Gastrocnemius medialis (tissue), 4 donors: ENCODE measurements at places on chromosomes 1 and 21. TPM values are rescaled to one million over a fixed set of nuclear protein-coding genes. Genes with fewer than 3 reads are reported as not detected.

CFAP141 gene
- not detected for total RNA-seq

CD1D gene
- total RNA-seq = not detected

PLA2G2F gene
- total RNA-seq = not detected

SH2D2A gene
- 1.1 TPM for total RNA-seq

LRRC3 gene
- total RNA-seq = 0.36 TPM

EFNA3 gene
- 1.6 TPM for total RNA-seq

TOMM20 gene
- total RNA-seq = 71.8 TPM

OR2T29 gene
- total RNA-seq = not detected

CAPN9 gene
- not detected for total RNA-seq

ZNF124 gene
- 8.1 TPM for total RNA-seq

ANGPTL3 gene
- 0.33 TPM for total RNA-seq

CCDC27 gene
- total RNA-seq = not detected

CDA gene
- 1.0 TPM for total RNA-seq

KCNT2 gene
- total RNA-seq = not detected

ADAMTS5 gene
- 7.1 TPM for total RNA-seq

GRCh38 chr1:226615876-226616275 lies 67.3 kb downstream of the STUM start:
- no peaks in the 10 kb centered on the region for H3K27me3 ChIP-seq
- no peaks in the 10 kb centered on the region for H3K36me3 ChIP-seq
- H3K4me1 ChIP-seq = no peaks in the 10 kb centered on the region
- no peak for DNase-seq
- H3K4me3 ChIP-seq = no peak overlapping the region

GRCh38 chr1:38242506-38242905 lies 195.9 kb upstream of the POU3F1 start:
- no peak overlapping the region for H3K4me3 ChIP-seq
- no peaks in the 10 kb centered on the region for H3K36me3 ChIP-seq
- H3K4me1 ChIP-seq = no peaks in the 10 kb centered on the region
- H3K27me3 ChIP-seq = no peaks in the 10 kb centered on the region

GRCh38 chr21:29657240-29657989 lies 282.4 kb downstream of the GRIK1 start:
- no peaks in the 10 kb centered on the region for H3K27me3 ChIP-seq
- DNase-seq = no peak
- H3K36me3 ChIP-seq = no peaks in the 10 kb centered on the region
- H3K4me1 ChIP-seq = no peaks in the 10 kb centered on the region

- H3K27ac ChIP-seq = no peak overlapping the region
- no peak overlapping the region for H3K4me3 ChIP-seq
- peaks cover 55% of the 10 kb centered on the region for H3K36me3 ChIP-seq
- H3K27me3 ChIP-seq = no peaks in the 10 kb centered on the region
Measured at GRCh38 chr1:235670157-235670776, 20.7 kb upstream of the GNG4 start.

DNA sequence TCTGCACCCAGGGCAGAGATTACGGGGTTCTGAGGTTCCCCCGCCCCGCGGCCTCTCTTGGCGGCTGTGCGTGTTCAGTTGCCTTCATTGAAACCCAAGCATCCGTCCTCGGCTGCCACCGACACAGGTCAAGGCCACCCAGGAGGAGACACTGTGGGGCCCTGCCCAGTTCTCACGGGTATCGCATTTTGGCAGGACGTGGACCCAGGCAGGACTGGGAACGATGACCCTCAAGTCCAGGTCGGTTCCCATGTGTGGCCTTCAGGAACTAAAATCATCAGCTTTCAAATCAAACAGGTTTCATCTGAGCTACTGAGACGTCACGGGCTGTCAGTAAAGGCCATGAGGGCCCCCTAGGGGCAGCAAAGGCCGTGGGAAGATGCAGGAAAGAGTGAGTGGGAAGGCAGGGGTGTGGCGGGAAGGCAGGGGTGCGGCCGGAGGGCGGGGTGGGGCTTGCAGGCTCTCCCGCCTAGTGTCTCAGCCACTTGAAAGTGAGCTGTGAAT lies 7.0 kb upstream of the C1orf174 start:
- no peaks in the 10 kb centered on the region for H3K36me3 ChIP-seq
- no peaks in the 10 kb centered on the region for H3K27me3 ChIP-seq
- no peak overlapping the region for H3K27ac ChIP-seq
- DNase-seq = no peak
- peaks cover 5% of the 10 kb centered on the region for H3K4me1 ChIP-seq
- no peak overlapping the region for H3K4me3 ChIP-seq

GRCh38 chr1:82979593-82980236 lies 1019.2 kb downstream of the TTLL7 start:
- no peak overlapping the region for H3K27ac ChIP-seq
- no peaks in the 10 kb centered on the region for H3K36me3 ChIP-seq
- no peaks in the 10 kb centered on the region for H3K4me1 ChIP-seq

- H3K36me3 ChIP-seq = no peaks in the 10 kb centered on the region
- peak overlapping the region; percentile 97 for H3K27ac ChIP-seq
- peaks cover 94% of the 10 kb centered on the region for H3K4me1 ChIP-seq
Measured at GRCh38 chr1:109385417-109385816, 12.3 kb downstream of the SORT1 start.

DNA sequence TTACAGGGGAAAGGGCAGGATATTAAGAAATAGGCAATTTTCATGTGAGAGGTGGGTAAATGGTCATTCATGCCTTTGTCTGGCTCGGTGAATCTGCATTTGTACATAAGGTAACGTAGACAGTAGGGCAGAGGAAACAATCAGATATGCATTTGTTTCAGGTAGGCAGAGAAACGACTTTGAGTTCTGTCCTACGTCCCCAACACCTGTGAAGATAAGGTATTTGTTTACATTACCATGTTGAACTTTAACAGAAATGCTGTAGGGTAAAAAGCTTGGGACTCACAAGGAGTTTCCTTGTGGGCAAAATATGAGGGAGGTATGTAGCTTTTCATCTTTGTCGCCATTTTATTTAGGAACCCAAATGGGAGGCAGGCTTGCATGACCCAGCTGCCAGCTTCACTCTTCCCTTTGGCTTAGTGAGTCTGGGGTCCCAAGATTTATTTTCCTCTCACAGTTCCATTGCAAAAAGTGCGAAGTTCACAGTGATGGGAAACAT lies 31.4 kb downstream of the B3GALT5 start:
- no peaks in the 10 kb centered on the region for H3K36me3 ChIP-seq
- no peak overlapping the region for H3K27ac ChIP-seq
- no peaks in the 10 kb centered on the region for H3K27me3 ChIP-seq
- H3K4me3 ChIP-seq = no peak overlapping the region

DNA sequence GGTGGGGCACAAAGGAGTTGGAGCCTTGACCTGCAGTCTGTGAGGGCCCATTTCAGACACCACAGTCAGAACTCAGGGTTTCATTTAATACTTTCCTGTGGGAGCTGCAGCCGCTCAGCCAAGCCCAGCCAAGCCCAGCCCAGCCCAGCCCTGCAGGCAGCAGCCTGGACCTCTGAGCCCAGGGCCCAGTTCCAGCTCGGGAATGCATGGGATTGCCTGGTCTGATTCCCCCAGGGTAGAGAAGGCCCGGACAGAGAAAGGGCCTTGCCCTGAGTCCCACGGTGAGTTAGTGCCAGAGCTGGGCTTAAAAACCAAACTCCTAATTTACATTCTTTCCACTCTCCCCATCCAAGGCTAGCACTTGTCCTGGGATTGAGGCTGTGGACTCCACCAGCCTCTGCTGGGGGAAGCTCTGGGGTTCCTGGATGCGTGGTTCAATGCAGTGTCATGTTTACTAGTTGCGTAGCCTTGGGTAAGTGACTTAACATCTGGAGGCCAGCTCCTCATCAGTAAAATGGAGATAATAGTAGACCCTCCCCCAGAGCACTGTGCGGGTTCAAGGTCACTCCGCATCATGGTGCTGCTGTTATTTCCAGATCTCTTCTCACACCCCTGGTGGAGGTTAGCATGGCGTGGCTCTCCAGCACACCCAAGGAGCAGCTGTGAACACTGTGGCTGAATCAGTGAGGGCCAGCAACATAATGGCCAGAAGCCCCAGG lies 29.2 kb upstream of the PKP1 start:
- DNase-seq = no peak
- no peaks in the 10 kb centered on the region for H3K27me3 ChIP-seq
- H3K27ac ChIP-seq = no peak overlapping the region
- no peaks in the 10 kb centered on the region for H3K36me3 ChIP-seq
- no peak overlapping the region for H3K4me3 ChIP-seq
- H3K4me1 ChIP-seq = no peaks in the 10 kb centered on the region

DNA sequence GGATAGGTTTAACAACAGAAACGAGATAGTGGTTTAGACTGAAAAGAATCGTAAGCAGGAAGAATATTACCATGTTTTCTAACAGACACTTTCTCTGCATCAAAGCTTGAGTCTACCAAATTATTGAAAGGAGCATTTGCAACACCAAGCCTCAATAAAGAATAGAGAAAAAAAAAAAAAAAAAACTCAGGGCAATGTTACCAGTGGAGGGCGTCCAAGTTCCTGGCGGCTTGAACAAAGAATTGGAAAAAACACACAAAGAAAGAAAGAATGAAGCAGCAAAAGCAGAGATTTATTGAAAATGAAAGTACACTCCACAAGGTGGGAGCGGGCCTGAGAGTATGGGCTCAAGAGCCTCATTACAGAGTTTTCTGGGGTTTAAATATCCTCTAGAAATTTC lies 686.5 kb upstream of the ADGRL2 start:
- no peaks in the 10 kb centered on the region for H3K27me3 ChIP-seq
- H3K4me3 ChIP-seq = no peak overlapping the region
- no peak for DNase-seq
- no peaks in the 10 kb centered on the region for H3K36me3 ChIP-seq

DNA sequence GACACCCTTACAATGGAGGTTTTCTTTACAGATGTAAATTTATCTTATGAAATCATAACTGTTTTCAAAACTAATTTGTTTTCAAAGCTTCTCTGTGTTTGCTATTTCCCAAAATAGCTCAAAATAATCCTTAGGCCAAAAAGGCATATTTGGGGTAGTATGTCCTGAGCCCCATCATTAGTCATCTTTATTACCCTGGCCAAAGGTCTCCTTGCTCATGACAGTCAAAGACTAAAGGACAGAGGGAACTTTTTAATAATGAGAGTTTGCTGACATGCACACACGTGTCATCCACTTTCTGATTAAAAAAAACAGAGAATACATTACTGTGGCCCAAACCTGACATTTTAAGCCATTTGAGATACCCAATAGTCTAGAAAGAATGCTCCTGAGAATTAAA lies 221.9 kb upstream of the DUSP10 start:
- no peaks in the 10 kb centered on the region for H3K27me3 ChIP-seq
- DNase-seq = no peak
- no peak overlapping the region for H3K27ac ChIP-seq
- no peak overlapping the region for H3K4me3 ChIP-seq
- H3K36me3 ChIP-seq = no peaks in the 10 kb centered on the region

DNA sequence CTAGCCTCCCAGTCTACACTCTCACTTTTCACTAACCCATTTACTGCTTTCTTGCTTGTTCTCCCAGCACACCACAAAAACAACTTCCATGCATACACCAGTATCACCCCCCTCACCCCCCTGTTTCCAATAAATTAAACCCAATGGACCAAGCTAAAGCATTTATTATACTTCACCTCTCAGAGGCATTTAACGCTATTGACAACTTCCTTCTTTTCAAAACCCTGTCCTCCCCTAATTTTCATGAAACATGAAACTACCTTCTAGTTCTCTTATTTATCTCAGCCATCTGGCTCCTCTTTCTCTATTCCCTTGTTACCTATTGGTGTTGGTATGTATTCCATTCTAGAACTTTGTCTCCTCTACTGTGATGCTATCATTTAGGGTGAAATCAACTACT lies 32.3 kb downstream of the PTPRC start:
- no peaks in the 10 kb centered on the region for H3K36me3 ChIP-seq
- no peaks in the 10 kb centered on the region for H3K27me3 ChIP-seq
- no peak overlapping the region for H3K4me3 ChIP-seq
- H3K27ac ChIP-seq = no peak overlapping the region

- no peak overlapping the region for H3K4me3 ChIP-seq
- no peaks in the 10 kb centered on the region for H3K27me3 ChIP-seq
- no peaks in the 10 kb centered on the region for H3K36me3 ChIP-seq
- DNase-seq = no peak
- no peaks in the 10 kb centered on the region for H3K4me1 ChIP-seq
Measured at GRCh38 chr1:32798679-32799416, 18.3 kb downstream of the YARS1 start.

DNA sequence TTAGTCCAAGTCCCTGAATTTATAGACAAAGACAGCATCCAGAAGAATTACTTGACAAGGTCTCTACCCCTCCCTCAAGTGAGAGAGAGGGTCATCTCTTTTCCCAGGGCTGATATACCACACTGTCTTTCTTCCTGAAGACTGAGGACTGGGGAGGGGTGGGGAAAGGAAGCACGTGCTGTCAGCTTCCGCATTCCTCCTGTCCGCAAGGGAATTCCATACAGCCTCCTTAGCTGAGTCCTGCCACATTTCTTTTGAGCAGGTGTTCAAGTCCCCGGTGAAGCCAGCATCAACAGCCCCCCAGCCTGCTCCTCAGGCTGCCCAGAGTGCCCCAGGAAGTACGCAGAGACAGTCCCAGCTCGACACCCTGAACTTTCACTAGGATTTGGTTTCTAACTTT lies 34.2 kb downstream of the PCAT6 start:
- H3K27ac ChIP-seq = no peak overlapping the region
- H3K4me3 ChIP-seq = no peak overlapping the region
- no peaks in the 10 kb centered on the region for H3K4me1 ChIP-seq
- no peaks in the 10 kb centered on the region for H3K27me3 ChIP-seq

- no peaks in the 10 kb centered on the region for H3K27me3 ChIP-seq
- peaks cover 58% of the 10 kb centered on the region for H3K4me1 ChIP-seq
- peaks cover 24% of the 10 kb centered on the region for H3K36me3 ChIP-seq
- DNase-seq = no peak
Measured at GRCh38 chr1:37995751-37996345, 6.0 kb upstream of the SF3A3 start.

DNA sequence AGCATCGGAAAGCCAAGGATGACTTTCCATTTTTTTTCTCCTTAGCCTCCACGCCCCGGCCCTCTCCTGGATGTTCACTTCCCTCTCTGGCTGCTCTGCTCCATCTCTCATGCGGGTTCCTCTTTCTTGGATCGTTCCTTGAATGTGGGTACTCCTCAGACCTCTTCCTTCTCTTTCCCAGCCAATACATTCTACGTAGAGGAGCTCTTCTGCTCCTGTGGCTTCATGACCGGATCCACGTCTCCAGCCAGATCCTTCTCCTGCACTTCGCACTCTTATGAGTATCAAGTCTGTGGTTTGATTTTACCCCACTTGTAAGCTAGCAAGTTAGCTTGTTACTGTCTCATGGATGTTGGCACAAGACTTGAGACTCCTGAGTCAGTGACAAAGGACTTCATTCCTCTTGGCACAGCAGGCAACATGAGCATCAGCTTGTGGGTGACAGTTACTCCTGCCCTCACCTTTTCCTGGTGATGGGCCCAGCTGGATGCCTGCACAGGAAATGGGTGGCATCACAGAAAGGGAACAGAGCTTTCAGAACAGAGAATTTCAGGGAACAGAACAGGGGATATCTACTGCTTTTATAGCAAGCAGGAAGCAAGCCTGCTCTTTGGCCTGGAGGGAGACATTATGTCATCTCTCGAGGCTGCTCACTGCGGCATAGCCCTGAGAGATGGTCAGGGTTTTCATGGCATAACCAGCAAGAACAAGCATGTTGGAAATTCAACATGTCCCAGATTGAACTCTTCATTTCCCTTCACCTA lies 100.1 kb upstream of the KIF26B start:
- no peaks in the 10 kb centered on the region for H3K36me3 ChIP-seq
- H3K4me3 ChIP-seq = no peak overlapping the region
- no peak overlapping the region for H3K27ac ChIP-seq
- no peak for DNase-seq
- no peaks in the 10 kb centered on the region for H3K4me1 ChIP-seq
- H3K27me3 ChIP-seq = no peaks in the 10 kb centered on the region

- DNase-seq = no peak
- H3K36me3 ChIP-seq = no peaks in the 10 kb centered on the region
- no peak overlapping the region for H3K27ac ChIP-seq
- no peaks in the 10 kb centered on the region for H3K27me3 ChIP-seq
- H3K4me3 ChIP-seq = no peak overlapping the region
- H3K4me1 ChIP-seq = no peaks in the 10 kb centered on the region
Measured at GRCh38 chr1:82116105-82116504, 315.4 kb downstream of the ADGRL2 start.
